Activated CD4-positive, alpha-beta T cell treated with anti-CD3 and anti-CD28 coated beads for 36 hours (primary cell): ENCODE measurements at places on chromosomes 2 and 18. TPM values are rescaled to one million over a fixed set of nuclear protein-coding genes. Genes with fewer than 3 reads are reported as not detected.

GRCh38 chr2:233090879-233091278 is 30.7 kb downstream of the INPP5D start:
- DNase-seq, result no peak

DNA sequence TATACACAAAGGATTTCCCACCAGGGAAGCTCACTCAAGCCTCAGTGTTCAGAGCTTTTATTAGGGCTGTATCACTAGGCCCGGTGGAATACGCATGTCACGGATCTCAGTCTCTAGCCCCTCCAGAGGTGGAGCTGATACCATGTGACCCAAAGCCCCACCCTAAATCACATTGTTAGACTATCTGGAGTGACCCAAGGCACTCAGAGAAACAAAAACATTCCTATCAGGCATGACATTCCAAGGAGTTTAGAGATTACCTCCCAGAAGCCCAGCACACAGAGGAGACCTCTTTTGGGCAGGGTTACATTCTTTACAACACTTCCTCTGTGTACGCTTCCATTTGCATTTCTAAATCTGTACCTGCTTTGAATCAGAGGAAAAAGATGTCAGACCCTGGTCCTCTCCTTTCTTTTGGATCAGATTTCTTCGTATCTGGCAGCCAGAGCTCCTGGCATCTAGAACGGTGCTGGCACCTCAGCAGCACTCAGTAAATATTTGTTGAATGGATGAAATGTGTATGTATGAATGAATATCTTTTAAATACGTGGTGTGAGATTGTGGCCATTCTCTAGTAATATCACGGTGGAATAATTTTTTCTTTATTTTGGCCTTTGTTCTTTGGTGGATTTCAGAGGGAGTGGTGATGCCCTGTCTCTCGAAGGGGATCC is 37.7 kb upstream of the SMAD2 start:
- DNase-seq, result no peak

The MALL gene
- total RNA-seq, result 2.0 TPM

DNA sequence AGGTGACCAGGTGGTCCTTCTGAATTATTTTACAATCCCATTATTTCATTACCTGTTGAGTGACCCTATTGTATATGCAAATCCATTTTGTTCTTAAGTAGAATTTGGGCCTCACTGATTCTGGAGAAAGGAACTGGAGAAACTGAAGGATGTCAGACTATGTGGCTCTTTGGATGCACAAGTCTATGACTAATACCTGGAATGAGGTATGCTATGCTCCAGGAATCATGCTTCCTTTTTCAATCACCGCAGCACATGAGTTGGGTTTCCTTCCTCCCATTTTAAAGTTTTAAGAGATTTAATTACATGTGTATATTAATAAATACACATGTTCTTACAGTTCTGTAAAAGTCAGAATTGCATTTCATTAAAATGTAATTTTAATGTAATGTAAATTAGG is 253.9 kb upstream of the VWC2L start:
- no peak for DNase-seq

GRCh38 chr18:3864669-3865298 is 414.8 kb downstream of the TGIF1 start:
- DNase-seq, result no peak

The SNTG2 gene
- total RNA-seq, result 0.25 TPM

DNA sequence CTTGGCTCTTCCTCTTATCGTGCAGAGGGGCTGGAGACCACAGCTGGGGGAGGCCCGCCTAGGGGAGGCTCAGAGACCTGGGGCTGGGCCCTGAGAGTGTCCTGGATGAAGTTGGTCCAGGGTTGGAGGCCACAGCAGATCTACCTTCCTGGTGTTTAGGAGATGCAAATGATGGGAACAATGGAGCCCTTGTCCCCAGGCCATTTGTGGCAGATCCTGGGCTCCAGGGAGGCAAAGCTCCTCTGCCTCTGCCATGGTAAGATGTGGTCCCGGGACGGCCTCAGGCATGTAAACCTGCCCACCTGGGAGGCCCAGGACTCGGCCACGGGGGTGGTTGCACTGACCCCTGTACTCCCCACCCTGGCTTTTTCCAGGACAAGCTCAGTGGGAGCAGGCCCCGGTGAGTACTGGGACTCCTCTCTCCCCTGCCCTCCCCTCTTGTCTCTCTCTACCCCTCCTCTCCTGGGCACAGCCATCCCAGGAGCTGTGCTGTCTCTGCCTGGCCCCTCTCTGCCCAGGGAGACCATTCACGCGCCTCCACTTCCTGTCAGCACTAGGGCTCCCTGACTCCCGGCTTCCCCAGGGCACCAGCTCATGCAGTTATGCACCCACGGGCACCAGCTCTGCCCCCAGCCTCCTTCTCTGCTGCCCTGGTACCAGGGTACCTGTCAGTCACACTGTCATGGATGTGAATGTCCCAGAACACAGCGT is 10.9 kb downstream of the SH2D6 start:
- no peak for DNase-seq

The ING5 gene
- 38.4 TPM for total RNA-seq

DNA sequence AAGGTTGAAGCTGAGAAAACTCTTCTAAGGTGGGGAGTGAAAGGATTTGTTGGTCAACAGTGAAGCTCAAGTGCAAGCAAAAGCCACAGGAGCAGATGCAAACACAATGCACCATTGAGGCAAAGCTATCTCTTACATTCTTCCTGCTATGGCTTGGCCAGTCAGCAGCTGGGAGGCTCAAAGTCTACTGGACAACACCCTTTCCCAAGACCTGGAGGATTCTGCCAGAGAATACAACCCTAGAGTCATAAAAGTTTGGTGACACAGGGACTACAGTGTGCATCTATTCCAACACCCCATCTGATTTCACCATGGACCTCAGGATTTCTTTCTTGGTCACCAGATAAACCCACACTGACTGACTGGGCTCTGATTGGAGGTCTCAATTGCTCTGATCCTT is 342.0 kb downstream of the HRH4 start:
- no peak for DNase-seq

- no peak for DNase-seq
These were observed 94.3 kb upstream of the GLI2 start for GRCh38 chr2:120641366-120641771.

- peak; percentile 51 for DNase-seq
These were observed 767 bp downstream of the RHOB start for GRCh38 chr2:20447437-20448245.

DNA sequence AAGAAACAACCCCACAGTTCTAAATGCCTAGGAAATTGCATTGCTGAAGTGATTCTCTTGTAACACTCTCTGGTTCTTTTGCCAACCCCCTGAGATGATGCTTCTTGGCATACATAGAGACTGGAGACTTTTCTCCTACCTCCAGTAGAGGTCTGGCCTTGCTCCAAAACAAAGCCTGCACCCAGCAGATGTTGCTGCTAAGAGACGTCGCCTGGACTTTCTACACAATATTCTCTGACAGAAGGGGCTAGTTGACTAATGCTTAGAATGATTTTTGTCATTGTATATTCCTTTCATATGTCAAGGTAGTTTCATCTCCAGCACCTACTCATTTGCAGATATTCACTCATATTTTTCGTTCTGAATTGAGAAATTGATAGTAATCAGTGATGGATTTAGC is 24.6 kb downstream of the SOWAHC start:
- no peak for DNase-seq

DNA sequence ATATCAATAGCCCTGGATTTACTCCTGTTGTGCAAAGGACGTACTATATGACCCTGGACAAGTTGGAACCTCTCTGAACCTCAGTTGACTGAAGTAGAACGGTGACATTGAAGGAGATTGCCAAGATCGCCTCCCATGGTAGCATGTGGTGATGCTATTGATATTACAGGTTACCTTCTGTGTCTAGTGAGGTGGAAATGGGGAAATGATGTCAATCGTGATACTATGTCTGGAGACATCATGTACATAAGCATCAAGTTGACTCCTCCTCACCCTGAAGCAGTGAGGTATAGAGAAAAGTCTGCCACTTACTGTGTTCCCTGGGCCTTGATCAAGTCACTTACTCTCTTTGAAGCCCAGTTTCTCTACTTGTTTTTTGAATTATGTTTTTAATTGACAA is 93.9 kb downstream of the KLF7 start:
- no peak for DNase-seq

GRCh38 chr2:67067656-67068055 is 329.5 kb upstream of the ETAA1 start:
- DNase-seq, result no peak

The MBP gene
- 47.0 TPM for total RNA-seq

The RND3 gene
- not detected for total RNA-seq

DNA sequence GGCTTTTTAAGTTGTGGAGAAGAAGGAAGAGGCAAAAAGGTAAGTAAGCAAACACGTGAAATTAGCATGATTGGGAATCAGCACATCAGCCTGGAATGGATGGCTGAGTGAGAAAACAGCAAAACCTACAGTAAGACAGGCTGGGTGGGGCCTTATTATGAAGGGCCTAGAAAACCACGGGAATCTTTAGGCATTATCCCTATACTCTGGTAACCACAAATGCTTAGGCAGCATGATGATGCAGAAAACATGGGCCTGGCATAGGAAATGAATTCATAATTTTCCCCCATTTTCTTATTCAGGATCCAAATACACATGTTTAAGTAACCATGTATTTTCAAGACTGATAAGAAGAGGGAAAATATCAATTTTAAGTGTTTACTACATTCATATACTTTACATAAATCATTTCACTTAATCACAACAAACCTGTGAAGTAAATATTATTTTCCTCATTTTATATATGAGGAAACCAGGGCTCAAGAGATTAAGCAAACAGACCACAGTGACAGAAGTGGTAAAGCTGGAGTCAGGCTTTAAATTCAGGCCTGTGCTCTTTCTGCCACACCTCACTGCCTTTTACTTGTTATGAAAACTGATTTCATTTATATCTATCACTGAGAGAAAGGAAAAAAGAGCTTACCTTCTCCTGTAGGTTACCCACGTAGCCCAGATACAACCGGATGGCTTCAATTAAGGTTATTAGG is 4.0 kb downstream of the TMEM17 start:
- DNase-seq, result no peak

- no peak for DNase-seq
These were observed 242.1 kb upstream of the RND3 start for GRCh38 chr2:150729495-150729955.

- no peak for DNase-seq
These were observed 293.2 kb downstream of the ALK start for GRCh38 chr2:29628108-29628745.

- no peak for DNase-seq
These were observed 336.0 kb downstream of the SLC8A1 start for GRCh38 chr2:40115894-40116293.

DNA sequence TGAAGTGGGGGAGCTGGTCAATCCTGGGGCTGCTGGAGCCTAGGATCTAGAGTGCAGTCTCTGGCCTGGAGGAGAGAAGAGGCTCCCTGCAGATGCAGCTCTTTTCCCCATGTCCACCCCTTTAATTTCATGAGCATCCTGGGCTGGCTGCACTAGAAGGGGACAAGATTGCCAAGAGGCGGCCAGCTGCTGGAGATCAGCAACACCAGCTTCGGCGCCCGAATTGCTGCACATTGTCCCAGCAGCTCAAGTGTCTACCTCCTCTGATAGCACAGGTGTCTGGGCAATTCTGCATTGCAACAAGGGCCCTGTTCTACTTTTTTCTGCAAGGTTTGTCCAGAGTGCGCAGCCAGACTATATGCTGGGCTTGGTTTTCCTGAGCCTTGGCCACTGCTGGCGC is 125.7 kb downstream of the AGAP1 start:
- DNase-seq, result no peak

The VIT gene
- total RNA-seq, result not detected

The GKN2 gene
- total RNA-seq, result not detected

DNA sequence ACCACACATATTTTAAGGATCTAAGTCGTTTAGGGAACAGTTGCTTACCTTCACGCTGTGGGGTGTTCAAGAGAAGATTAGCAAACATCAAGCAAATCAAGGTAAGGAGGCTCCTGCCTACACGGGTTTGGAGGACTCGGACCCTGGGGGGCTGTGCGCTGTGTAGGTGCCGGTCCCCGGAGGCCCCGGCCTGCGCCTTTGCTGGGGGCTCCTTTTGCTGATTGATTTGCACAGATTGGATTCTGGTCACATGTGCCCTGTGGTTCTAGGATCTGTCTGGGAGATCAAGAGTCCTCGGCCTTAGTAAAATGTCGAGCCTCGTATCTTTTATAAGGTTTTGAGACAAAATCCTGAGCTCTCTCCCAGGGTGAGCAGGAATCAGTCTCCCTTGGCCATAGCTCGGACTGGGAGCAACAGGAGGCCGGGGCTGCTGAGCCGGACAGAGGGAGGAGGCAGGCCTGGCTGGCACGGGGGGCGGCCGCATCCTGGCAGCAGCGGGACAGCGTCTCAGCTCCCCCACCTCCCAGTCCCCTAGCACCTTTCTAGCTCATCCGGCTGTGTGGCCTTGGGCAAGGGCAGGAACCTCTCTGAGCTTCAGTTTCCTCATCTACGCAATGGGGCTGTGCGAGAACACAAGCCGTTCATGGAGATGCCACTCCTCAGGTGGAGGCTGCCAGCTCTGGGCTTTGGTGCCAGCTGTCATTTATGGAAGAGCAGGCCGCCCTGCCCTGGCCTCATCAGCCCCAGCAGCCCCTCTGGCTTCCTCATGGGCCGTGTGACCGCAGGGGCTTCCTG is 147.2 kb downstream of the MBP start:
- DNase-seq, result no peak

- DNase-seq, result no peak
These were observed 94.6 kb downstream of the PMAIP1 start for GRCh38 chr18:59994357-59994756.

DNA sequence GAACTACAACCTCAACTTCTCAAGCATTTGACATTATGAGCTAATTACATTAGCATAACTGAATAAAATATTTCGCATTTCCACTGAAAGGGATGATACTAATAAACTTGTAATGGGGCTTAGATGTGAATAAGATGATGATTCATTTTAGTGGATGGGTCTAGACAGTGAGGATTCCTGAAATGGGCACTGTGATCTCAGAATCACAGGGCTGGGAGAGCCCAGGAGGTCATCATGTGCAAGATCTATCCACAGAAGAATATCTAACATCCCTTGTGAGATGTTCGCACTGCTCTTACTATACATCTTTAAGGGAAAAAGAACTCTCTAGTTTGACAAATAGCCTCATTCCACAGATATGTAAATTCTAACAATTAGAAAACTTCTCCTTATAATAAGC is 245.7 kb downstream of the DYM start:
- no peak for DNase-seq

The RAX gene
- not detected for total RNA-seq

The MRO gene
- not detected for total RNA-seq

- DNase-seq, result peak; percentile 44
These were observed 102.9 kb downstream of the CDC42EP3 start for GRCh38 chr2:37568565-37568964.

The IL1F10 gene
- not detected for total RNA-seq

The PLEK gene
- 0.60 TPM for total RNA-seq

GRCh38 chr2:62467100-62467474 is 38.9 kb downstream of the TMEM17 start:
- no peak for DNase-seq

GRCh38 chr2:40550085-40550484 is 98.2 kb upstream of the SLC8A1 start:
- no peak for DNase-seq

GRCh38 chr2:153871231-153872221 is at the start of gene GALNT13:
Gene GALNT13, plus strand, starts transcription at chr2:153871922.
- no peak for DNase-seq
